Stimulated activated CD4-positive, alpha-beta T cell treated with anti-CD3 and anti-CD28 coated beads, Interleukin-4, amount 100 ng/mL, for 4 hours (primary cell): ENCODE measurements at places on chromosomes 16 and 17.

GRCh38 chr17:43641416-43641815 is 20.3 kb downstream of the MEOX1 start:
- no peak for DNase-seq

DNA sequence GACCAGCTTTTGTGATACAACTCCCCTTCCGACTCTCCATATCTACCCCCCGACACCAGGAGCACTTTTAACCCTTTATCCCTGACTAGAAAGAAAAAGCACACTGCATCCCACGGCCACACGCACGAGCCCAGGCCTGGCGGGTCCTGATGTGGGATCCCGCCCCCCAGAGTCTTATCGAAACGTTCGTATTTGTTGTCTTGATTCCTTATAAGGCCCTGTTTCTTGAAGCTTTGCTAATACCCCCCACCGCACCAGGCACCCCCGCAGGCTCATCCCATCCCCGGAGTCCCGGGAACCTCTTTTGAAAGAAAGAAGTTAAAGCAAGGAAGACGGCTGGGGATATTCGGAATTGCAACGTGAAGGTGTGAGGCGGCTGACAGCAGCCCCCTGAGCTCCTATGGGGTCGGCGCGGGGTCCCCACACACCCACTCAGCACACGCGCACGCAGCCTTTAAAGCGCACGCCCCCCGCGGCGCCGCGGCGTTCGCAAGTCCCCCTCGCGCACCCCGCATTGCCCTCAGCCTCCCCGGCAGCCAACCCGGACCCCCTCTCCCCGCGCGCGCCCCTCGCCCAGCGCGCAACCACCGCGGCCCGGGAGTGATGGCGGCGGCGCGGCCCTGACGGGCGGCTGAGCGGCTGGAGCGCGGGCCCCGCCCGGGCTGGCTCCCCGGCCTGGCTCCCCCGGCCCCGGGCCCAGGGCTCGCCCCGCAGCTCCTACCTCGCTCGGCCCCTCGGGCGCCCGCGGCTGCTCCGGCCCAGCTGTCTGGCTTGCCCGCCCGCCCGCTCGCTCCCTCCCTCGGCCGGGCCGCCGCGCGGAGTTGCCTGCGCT is 448 bp downstream of the STAT5B start:
- DNase-seq: peak; percentile 64

- no peak for DNase-seq
Observed at GRCh38 chr16:54110016-54110981, 176.3 kb downstream of the IRX3 start.

DNA sequence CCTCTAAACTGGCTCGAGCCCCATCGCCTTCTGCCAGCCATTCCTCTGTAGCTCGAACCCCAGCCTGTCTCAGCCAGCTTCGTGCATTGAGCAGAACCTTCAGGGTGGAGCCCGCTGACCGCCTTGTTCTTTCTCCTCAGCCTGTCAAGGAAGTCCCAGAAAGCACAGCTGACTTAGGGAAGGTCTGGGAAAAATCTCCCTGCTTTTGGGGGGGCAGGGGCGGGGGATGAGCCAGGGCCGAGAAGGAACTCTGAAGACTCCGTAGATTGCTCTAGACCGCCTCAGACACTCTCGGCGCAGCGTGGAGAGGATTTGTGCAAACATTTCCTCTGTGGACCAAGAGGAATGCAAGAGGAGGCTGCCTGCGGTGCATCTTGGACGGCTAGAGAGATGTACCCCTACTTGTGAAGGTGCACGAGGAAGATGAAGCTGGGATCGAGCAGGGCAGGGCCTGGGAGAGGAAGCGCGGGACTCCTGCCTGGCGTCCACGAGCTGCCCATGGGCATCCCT is at the start of gene GLP2R:
TSS of gene GLP2R (plus strand) at position 284 of the 510 bp plus-strand sequence. CDS start at position 424, 140 bp downstream.
- DNase-seq: no peak

DNA sequence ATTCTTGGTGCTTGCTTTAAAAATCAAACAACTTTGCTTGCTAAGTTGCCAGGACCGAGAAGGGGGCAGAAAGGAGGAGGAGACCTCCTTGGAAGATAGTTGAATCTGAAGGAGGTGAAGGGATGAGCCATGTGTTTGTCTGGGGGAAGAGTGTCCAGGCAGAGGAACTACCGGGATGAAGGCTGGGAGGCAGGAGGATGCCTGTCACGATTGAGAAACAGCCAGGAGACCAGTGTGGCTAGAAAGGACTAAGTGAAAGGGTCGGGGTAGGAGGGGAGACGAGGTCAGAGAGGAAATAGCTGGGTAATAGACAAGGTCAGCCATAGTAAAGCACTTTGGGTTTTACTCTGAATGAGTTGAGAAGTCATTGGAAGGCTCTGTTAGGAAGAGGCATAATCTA is 38.9 kb upstream of the CSNK2A2 start:
- no peak for DNase-seq

GRCh38 chr16:4611337-4612021 is 3.2 kb downstream of the UBALD1 start:
- DNase-seq: no peak

DNA sequence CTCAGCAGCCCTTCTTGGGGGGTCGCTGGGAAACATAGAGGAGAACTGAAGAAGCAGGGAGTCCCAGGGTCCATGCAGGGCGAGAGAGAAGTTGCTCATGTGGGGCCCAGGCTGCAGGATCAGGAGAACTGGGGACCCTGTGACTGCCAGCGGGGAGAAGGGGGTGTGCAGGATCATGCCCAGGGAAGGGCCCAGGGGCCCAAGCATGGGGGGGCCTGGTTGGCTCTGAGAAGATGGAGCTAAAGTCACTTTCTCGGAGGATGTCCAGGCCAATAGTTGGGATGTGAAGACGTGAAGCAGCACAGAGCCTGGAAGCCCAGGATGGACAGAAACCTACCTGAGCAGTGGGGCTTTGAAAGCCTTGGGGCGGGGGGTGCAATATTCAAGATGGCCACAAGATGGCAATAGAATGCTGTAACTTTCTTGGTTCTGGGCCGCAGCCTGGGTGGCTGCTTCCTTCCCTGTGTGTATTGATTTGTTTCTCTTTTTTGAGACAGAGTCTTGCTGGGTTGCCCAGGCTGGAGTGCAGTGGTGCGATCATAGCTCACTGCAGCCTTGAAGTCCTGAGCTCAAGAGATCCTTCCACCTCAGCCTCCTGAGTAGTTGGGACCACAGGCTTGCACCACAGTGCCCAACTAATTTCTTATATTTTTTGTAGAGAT is 3.4 kb downstream of the STH start:
- DNase-seq: peak; percentile 61

DNA sequence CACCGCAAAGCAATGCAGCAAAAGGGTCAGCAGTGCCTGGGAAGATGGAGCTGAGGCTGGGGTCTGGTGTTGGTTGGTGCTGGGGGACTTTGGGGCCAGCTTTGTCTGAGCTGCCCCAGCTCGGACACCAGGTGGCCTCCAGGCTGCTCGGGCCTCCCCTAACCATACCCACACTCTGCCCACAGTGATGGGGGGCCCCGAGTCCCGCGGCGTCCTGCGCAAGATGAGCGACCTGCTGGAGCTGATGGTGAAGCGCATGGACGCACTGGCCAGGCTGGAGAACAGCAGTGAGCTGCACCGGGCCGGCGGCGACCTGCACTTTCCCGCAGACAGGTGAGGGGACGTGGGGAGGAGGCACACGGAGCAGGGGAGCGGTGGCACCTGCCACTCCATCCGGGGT is 13.8 kb downstream of the MGAT5B start:
- no peak for DNase-seq

DNA sequence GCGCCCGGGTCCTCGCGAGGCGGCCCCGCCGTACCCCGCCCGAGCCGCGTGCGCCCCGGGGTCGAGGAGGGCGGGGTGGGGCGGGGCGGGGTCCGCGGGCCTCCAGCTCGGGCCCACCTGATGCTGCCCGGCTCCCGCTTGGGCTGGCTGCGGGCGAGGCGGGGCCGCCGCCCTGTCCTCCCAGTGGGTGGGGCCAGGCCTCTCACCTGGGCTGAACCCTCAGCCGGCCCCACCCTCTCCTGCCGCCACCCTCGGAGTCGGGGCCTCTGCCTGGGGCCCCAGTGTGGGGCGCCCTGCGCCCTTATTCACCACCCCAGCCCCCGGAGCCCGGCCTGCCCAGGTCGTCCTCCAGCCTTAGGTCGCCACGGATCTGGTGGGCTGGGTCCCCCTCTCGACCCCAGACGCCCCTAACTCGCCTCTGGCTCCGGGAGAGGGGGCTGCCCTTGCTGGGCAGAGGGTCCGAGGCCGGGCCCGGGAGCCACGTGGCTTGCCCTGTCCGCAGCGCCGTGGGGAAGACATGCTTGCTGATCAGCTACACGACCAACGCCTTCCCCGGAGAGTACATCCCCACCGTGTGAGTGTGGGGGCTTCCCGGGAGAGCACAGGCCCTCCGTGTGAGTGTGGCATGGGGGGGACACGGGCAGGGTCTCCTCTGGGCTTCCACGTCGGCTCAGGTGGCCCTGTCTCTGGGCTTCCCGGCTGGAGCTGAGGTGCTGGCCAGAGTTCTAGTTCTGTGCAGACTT is 578 bp downstream of the RAC3 start:
- DNase-seq: peak; percentile 46

DNA sequence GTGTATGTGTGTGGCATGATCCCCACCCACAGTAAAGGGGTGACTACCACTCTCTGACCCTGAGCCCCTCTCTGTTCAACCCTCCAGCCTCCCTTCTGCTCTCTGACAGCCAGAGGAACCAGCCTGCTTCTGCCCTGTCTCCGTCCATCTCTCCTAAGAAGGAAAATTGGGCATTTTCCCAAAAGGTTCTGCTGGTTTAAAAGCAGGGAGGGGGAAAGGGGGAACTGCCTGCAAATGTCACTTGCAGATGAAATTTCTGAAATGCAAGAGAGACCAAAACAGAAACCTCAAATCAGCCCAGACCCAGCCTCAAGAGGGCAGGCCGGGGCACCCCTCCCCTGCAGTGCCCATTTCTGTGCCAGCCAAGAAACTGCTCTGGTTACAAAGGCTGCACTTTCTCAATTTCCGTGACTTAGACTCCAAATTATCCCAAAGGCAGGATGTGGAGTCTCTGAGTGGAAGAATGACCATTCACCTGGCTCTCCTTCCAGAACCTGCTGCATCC is 197.9 kb downstream of the RBFOX3 start:
- DNase-seq: no peak

GRCh38 chr17:48169926-48170325 is 62.4 kb downstream of the SNX11 start:
- DNase-seq: no peak

- no peak for DNase-seq
Observed at GRCh38 chr17:18043491-18043890, 4.3 kb downstream of the GID4 start.

DNA sequence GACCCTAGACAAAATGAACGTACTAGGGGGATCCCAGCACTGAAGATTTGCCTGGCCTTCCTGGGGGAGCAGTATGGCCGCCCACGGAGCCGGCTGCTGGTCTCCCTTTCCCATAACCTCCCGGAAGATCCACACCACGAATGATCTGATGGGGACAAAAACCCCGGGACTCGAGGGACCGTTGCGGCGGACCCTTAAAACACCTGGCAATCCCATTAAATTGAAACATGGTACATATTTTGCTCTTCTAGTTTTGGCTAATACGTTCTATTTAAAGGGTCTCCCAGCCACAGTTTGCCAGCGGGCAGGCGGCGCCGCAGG is 45.2 kb upstream of the LCMT1 start:
- no peak for DNase-seq

DNA sequence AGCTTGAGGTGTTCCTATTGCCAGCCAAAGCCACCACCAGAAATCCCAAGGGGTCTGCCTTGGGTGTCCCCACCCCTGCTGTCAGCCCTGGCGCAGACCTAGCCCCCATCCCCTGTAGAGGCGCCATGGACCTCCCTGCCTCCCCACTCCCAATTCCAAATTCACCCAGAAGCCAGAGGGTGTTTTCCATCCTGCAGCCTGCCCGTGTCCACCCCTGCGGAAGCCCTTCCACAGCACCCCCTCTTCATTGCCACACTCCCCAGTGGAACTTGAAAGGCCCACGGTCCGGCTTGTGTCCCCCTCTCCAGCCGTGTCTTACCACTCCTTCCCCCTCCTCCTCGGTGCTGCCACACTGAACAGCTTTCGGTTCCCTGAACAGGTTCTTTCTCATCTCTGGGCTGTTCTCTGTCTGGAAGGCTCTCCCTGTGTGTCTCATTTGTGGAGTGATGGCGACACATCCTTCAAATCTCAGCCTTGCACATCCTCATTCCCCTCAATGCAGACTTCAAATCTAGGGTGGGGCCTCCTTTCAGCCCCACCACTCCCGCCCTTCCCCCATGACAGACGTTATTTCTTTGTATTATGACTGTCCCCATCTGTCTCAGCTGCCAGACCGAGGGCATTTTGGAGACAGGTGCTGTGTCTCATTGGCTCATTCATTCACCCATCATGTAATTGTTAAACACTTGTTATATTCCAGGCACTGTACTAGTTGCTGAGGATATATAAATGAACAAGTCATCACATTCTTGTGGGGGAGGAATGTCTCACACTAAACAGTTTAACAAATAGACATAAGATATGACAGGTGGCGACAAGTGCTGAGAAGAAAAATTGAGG is 36.3 kb downstream of the ADGRG5 start:
- DNase-seq: no peak
